HT-29 (cell line): ENCODE measurements at places on chromosomes 1 and 21.
A peak's percentile ranks its signal among the peaks of the same experiment; 100 is the strongest.

DNA sequence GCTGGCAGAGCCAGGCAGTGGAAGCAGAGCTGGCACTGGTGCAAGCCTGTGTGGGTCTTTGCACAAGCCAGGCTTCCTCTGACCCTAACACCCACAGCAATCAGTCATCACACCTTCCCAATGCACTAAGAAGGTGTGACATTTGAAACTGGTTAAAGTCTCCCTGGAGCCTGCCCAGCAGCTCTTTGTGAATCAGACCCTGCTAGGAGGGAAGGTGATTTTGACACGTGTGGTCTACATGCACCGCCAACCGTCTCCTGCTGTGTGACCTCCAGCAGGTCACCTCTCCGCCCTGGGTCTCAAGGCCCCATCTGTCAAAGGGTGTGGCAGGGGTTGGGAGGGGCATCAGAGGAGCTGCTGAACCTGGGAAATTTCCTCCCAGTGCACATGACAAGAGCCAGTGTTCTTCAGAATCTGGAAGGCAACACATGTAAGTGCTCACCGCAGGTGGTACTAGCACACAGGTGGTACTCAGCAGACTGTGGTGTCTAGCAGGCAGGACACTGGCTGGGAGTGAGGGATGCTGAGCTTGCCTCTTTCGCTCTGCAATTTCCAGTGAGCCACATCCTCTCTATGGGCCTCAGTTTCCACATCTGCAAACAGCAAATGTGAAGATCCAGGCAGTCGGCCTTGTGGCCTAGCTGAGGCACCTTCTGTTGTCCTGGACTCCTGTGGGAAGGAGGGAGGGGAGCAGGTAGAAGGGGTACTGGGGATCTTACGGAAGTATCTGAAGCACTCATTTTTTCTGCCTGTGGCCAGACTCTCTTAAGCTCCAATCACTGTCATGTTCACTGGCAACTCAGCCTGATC, 123.2 kb downstream of the DMRTB1 start:
- no peak for DNase-seq

- no peak for DNase-seq
Measured at GRCh38 chr1:917076-917459, 6.7 kb upstream of the SAMD11 start.

GRCh38 chr21:19510653-19511052, 1107.1 kb upstream of the TMPRSS15 start:
- DNase-seq, result no peak

DNA sequence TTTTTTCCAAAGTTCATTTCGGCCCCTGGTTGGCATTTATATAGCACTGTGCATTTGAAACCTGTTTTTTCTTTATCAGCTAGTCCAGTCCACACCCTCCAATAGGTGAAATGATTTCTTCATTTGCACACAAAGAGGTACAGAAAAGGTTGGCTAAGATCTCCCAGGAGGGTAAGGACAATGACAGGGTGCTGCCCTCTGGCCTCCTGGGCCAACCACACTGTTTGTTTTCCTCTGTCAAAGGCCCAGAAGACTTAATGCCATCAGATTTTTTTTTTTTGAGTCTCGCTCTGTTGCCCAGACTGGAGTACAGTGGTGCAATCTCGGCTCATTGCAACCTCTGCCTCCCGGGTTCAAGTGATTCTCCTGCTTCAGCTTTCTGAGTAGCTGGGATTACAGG, 70.1 kb upstream of the EFHD2 start:
- no peak for DNase-seq

DNA sequence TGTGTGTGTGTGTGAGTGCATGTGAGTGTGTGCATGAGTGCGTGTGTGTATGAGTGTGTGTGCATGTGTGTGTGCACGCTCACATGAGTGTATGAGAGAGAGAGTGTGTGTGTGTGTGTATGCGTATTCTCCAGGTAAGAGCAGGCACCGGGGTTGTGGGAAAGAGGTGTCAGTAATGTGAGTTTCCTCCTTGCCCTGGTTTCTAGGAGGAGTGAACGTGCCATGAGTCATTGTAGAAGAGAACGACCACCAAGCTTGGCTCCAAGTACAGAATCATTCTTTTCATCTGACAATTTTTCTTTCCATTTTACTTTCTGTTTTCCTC, 79.1 kb downstream of the POFUT2 start:
- DNase-seq, result no peak

GRCh38 chr21:39073717-39074116, 109.5 kb downstream of the PSMG1 start:
- DNase-seq, result no peak

DNA sequence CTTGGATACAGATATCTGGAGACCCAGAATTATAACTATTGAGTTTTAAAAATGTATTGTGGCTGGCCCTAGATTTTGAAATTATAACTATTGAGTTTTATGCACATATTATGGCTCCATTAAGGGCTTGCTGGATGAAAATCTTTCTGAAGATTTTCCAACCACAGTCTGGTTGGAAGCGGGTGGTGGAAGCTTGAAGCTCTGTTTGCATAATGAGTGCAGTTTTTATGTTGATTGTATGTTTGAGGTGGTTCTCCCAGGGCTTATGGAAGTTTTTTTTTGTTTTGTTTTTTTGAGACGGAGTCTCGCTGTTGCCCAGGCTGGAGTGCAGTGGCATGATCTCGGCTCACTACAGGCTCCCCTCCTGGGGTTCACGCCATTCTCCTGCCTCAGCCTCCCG, 10.1 kb upstream of the CTPS1 start:
- DNase-seq, result no peak

- no peak for DNase-seq
Measured at GRCh38 chr1:182656842-182657397, 27.5 kb downstream of the RGS8 start.

DNA sequence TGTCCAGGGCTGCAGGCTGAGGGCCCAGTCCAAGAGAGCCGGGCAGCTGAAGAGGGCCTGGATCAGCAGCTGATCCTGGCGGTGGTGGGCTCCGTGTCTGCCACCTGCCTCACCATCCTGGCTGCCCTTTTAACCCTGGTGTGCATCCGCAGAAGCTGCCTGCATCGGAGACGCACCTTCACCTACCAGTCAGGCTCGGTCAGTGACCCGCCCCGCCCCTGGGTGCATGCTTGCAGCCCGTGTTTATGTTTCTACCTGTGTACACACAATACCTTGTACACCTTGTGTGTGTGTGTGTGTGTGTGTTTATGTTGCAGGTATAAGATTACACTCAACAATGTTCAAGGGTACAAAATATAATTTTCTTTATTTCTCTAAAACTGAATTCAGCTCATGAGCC, 13.0 kb downstream of the TIE1 start:
- peak; percentile 32 for DNase-seq

- DNase-seq, result no peak
Measured at GRCh38 chr1:233252441-233252840, 43.1 kb downstream of the PCNX2 start.

- no peak for DNase-seq
Measured at GRCh38 chr1:102853701-102854187, 254.6 kb downstream of the COL11A1 start.

DNA sequence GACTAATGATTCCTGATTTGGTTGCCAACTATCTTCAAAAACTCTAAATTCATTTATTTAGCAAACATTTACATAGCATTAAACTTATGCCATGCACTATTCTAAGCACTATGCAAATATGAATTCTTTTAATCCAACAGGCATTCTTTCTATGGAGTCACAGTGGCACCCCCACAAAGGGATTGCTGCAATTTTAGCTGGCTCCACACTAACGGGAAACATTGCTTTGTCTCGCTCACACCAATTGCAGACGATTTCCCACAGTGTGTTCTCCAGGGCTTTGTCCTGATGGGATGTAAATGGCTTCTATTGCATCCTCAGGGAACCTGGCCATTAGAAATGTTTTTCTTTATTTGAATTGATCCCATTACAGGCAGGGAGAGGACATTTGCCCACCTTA, 259.1 kb downstream of the BARHL2 start:
- DNase-seq, result no peak

GRCh38 chr21:33251119-33251518, 15.0 kb upstream of the IL10RB start:
- DNase-seq, result no peak

DNA sequence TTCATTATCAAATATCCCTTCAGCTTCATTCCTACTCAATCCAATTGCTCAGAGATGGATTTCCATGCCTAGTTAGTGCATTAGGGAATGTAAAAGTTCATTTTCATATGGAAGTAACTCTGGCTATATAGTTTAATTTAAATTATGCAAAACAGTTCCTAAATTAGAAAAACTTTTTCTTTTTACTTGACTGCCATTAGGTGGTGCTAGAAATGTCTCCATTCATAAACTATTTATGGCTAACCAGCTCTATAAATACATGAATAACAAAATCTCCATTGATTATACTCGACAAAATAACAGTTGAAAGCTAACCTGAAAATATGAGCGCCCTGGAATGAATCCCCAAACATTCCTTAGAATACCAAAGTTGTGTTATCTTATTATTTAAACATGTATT, 311.4 kb downstream of the USH2A start:
- DNase-seq, result no peak

DNA sequence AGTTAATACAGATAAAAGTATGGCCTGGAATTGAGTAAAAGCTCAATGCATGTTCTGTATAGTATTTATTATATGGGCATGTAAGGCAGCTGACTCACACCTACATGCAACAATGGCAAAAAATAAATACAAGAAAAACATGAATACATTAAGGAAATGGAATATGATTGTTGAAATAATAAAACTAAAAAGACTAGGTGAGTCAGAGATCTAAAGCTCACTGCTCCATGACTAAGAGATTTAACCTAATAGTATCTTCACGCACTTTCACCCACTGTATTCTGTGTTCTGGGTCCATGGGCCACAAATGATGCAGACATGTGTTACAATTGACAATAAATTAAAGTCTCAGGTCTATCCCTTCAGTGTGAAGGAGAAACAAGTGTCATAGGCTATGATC, 607.0 kb downstream of the AGBL4 start:
- no peak for DNase-seq

DNA sequence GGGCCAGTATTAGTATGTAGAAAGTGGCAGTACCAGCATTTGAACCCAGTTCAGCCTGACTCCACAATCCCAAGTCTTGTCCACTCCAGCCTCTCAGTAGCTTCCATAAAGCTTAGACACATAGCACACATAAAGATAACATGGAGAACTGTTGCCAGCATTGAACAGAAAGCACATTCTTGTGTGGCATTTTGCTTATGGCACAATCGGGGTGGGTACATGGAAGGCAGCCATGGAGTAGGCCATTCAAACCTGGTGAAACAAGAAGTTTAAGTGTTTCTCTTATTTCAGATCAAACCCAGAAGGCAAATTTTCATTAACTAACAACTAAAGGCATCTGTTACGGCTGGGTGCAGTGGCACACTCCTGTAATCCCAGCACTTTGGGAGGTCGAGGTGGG, 102.7 kb downstream of the HIVEP3 start:
- no peak for DNase-seq

GRCh38 chr1:150902346-150902745, 15.4 kb downstream of the CTXND2 start:
- DNase-seq, result no peak

DNA sequence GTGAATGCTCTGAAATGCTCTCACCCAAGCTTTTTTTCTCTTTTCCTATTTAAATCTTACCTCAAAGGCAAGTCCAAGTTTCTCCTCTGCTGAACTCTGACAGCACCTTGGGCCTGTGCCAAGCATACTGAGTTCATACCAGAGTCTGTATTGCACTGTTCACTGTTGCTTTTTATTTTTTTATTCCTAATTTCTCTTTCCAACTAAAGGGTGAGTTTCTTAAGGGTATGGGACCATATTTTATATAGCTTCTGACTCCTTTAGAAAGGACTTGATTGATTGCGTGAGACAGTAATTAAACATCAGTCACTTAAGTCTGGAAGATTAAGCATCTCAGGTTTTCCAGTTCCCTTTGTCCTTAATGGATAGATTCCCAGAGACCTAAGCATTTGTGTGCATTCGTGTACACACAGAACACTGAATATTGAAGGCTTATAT, 69.9 kb downstream of the CACHD1 start:
- DNase-seq, result no peak

DNA sequence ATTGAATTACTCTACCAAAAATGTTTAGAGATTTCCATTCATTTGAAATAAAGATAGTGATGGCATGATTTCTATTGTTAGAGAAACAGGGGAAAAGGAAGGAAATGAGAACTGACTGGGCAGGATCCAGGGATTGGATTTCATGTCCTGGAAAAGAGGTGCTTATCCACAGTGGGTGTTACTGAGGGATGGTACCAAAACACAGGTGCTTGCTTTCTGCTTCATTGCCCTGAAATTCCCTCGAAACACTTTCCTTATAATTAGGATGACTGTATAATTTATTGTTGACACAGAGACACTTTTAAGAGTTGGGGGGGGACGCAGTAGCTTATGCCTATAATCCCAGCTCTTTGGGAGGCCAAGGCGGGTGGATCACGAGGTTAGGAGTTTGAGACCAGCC, 185.0 kb upstream of the KCNK2 start:
- no peak for DNase-seq

- DNase-seq, result peak; percentile 17
Measured at GRCh38 chr1:62435231-62436038, 1.4 kb upstream of the USP1 start.

DNA sequence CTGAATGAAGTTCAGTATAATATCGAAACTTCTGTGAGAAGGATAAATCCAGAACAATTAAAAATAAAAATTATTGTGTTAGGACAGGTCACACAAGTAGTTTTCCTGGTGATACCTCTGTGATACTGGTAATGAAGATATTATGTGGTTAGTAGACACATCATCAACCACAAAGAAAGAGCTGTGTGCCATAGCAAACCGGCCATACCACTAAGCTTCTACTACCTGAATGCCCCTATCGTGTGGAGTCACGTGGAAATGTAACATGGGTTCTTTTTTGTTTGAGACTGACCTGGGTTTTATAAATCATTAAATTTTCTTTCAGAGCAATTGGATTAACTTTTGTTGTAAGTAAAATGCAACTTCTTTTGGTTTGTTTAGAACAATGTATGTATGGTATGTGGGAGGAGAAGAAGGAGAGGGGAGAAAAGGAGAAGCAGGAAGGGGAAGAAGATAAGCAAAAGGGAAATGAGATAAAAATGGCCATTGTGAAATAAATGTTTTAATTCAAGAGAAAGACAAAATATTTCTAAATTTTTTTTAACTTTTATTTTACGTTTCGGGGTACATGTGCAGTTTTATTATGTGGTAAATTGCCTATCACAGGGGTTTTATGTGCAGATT, 58.2 kb upstream of the LRRC8B start:
- DNase-seq, result no peak
